ENCODE measurements at places on chromosomes 16 and 17.

DNA sequence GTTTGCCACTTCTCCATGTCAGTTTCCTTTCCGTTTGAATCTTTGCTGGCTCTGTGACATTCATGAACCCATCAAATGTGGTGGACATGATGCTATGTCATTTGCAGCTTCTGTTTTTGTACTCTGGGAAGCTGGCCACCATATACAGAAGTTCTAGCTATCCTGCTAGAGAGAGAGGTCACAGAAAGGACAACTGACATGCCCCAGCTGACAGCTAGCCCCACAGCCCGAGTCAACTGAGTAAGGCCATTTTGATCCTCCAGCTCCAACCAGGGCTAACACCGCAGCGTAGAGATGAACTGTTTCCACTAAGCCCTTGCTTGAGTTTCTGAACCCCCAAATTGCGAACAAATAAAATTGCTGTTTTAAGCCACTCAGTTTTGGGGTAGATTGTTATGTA lies 33.8 kb downstream of the CCDC42 start:
- no peak for DNase-seq

DNA sequence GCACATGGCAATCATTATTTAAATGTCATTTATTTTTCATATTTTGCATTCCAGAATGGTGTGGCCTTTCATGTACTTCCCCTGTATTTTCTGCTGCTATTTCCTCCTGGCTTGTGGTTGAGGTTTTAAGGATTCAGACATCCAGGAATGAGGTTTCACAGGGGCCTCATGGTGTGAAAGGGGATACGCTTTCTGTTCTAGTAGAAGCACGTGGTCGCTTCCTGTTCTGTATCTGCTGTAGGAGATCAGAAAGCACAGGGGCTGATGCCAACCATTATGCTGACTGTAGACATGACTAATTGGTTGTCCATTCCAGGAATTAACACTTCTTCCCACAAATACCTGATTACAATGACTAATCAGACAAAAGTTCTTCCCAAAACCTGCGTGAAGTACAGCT lies 405.9 kb downstream of the SHISA9 start:
- peak; percentile 94 for DNase-seq

GRCh38 chr16:15592324-15592723 lies 50.6 kb downstream of the MARF1 start:
- DNase-seq, result no peak

DNA sequence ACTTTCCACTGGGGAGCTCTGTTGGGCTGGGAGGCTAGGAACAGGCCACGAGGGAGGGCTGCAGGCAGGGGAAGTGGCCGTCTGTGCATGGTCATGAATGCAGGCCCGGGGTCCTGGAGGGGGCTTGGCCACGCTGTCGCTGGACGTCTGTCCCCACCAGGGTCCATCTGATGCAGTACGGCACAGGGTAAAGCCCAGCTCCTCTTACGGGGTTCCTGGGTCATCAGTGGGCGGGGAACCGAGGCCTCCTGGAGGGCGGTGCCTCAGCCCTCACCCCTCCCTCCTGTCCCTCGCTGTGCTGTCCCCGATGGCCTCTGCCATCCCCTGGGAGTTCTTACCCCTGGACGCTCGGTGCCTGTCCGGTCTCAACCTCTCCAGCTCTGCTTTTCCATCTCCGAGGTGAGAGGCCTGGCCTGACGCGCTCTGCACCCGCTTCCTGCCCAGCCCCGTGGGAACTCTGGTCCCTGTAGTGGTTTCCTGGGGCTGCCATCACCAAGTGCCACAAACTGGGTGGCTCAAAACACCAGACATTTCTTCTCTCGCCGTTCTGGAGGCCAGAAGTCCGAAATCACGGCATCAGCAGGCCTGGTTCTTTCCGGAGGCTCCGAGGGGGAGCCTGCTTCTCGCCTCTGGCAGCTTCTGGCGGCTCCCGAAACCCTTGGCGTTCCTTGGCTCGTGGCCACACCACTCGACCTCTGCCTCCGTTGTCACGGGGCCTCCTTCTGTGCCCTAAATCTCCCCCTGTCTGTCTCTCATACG lies 182.8 kb downstream of the SEC14L1 start:
- peak; percentile 69 for DNase-seq

DNA sequence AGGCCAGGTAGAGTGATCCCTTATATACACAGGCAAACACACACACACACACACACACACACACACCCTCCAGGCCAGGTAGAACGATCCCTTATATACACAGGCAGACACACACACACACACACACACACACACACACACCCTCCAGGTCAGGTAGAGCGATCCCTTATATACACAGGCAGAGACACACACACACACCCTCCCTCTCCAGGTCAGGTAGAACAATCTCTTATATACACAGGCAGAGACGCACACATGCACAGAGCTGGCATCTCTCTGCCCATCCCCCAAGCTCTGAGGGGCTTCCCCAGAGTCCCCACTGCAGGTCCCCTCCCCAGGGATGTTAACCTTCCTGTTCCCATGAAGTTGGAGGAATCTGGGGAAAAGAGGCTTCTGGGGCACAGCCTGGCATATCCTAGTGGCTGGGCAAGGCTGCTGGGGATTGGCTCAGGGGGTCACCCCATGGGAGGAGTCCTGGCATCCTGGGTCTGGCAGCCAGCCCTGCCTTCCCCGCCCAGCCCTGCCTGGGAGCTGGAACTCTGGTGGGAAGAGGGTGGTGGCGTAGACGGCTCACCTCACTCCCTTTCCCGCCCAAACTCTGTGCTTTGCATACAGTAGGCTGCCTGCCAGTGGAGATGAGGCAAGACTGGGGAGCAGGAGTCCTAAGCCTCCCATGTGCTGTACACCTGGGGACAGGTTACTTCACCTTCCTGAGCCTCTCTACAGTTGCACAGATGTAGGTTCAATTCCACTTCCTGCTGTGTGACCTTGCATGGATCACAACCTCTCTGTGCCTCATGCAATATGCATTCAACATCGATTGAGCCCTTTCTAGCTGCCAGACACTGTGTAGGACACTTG lies 41.8 kb downstream of the TEKT5 start:
- no peak for DNase-seq

DNA sequence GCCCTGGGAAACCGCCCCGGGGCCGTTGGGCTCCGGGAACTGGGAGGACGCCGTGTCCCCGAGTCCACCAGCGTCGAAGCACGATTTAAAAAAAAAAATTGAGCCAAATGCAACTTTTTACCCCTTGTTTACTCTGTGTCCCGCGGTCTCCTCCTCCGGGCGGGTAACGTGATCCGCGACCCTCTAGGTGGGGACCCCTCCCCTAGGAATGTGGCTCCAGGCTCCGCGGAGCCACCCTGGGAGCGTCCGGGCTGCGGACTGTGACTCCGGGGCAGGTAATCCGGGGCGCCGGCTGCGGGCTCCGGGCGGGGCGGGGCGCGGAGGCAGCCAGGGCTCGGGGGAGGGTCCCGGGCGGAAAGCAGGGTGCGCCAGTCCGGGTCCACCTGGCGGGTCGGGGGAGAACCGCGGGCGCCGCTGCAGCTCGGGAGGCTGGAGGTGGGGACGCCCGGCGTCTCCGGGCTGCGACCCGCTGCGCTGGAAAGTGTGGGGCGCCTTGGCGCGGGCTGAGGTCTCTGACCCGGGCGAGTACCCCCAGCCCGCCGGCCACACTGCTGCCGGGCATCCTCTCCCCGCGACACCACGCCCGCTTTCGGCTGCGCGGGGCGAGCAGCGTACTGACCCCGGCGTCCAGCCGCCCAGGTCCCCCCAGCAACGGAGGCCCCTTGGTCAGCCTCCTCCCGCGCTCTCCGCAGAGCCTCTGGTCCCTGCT lies 852 bp upstream of the HELZ start:
- no peak for DNase-seq

GRCh38 chr16:84570739-84571403 lies 47.0 kb downstream of the COTL1 start:
- DNase-seq, result no peak

DNA sequence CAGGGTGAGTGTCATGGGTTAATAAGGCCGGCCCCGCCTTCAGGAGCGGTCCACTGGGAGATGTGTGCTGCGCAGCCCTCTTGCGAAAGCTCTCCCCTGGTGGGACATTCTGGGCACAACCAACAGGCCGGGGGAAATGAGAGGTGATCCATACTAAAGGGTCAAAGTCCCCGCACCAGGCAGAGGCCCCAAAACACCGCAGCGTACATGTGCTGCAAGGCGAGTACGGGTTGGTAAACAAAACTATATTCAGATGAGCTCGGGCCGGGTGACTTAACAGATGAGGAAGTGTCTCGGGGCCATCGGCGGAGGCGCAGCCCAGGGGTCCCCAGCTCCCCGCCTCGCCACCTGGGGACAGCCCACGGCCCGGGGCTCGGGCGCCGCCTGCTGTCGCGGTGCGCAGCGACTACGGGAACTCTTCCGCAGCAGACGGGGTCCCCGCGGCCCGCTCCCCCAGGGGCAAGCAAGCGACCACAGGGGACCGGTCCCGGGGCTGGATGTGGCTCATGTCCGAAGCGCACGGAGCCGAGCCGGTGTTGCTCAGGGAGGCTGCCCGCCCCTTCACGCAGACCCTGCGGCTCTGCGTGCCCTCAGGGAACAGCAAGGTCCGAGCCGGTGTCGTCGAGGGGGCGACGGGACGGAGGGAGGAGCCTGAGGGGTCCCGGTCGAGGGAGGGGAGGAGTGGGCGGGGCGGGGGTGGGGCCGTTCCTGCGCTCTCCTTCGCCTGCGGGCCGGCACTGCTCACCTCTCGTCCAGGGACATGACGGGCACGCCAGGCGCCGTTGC lies at the start of gene RAB37:
TSS of gene RAB37 (plus strand) at position 744 of the 786 bp plus-strand sequence. CDS start at position 761, 17 bp downstream.
- DNase-seq, result no peak

GRCh38 chr17:69111794-69112193 lies 29.9 kb downstream of the ABCA6 start:
- no peak for DNase-seq

GRCh38 chr17:76982408-76983074 lies 114.3 kb downstream of the MGAT5B start:
- DNase-seq, result no peak

DNA sequence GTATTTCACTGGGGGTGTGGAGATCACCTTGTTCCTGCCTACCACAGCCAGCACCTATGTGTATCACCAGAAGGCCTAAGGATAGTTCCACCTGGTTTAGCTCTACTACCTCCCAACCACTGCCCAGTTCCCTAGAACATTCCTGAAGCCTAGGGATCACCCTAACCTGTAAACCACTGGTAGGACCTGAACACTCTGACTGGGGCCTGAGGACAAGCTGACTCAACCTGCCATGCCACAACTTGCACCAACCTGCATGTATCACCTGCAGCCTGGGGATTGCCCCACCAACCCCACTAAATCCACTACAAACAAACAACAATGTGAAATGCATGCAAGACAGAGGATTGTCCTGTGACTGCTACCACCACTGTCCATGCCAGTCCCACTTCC lies 128.1 kb downstream of the KIF2B start:
- DNase-seq, result no peak

GRCh38 chr17:11612956-11613355 lies 14.7 kb downstream of the DNAH9 start:
- no peak for DNase-seq

- DNase-seq, result peak; percentile 45
Measured at GRCh38 chr16:48536614-48537200, 73.3 kb downstream of the N4BP1 start.

GRCh38 chr16:2252806-2253148 lies 1.4 kb upstream of the ECI1 start:
- no peak for DNase-seq

GRCh38 chr17:67353929-67354574 lies 12.3 kb downstream of the PSMD12 start:
- no peak for DNase-seq

DNA sequence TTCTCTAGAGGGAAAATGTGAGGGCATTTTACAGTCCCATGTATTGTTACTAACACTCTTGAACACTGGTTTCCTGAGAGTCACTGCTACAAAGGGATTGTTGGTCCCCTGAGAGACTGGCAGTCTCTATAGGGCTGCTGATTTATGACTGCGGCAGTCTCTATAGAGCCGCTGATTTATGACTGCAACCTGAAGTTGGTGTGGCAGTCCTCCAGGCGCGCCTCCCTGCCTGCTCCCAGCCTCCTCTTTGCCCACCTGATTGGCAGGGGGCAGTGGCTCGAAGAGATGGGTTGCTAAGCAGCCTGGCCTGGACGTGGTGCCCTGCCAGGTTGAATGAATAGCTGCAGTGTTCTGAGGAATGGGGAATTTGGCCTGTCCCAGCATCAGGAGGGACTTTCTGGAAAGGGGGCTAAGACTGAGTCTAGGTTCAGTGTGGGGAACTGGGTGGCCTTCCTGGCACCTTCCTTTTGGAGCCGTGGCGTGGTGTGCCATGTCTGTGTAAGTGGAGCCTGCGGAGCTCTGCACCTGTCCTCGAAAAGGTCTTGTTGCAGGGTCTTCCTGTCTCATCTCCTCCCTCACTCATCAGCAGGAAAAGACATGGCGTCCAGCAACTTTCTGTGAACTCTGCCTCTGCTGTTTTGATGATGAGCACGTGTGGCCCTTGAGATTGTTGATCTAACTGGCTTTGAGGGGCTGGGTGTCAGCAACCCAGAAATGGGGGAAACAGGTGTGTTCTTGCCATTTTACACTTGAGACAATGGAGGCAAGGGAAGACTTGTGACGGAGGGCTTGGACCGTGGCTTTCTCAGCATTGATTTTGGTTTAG lies 24.9 kb downstream of the SAP30BP start:
- no peak for DNase-seq

DNA sequence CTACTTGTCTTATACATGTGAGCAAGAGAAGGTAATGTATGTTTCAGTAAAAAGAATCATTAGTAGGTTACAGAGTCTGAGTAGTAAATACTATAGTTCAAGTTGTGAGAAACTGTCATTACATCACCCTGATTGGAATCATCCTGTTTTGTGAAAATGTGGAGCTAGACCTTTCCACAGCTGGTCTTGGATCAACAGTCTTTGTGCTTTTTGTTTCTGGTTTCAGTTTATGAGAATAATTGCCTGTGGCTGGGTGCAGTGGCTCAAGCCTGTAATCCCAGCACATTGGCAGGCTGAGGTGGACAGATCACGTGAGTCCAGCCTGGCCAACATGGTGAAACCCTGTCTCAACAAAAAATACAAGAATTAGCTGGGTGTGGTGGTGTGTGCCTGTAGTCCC lies 19.7 kb upstream of the SHISA9 start:
- peak; percentile 59 for DNase-seq

- DNase-seq, result peak; percentile 80
Measured at GRCh38 chr17:5785338-5785737, 201.0 kb upstream of the NLRP1 start.

DNA sequence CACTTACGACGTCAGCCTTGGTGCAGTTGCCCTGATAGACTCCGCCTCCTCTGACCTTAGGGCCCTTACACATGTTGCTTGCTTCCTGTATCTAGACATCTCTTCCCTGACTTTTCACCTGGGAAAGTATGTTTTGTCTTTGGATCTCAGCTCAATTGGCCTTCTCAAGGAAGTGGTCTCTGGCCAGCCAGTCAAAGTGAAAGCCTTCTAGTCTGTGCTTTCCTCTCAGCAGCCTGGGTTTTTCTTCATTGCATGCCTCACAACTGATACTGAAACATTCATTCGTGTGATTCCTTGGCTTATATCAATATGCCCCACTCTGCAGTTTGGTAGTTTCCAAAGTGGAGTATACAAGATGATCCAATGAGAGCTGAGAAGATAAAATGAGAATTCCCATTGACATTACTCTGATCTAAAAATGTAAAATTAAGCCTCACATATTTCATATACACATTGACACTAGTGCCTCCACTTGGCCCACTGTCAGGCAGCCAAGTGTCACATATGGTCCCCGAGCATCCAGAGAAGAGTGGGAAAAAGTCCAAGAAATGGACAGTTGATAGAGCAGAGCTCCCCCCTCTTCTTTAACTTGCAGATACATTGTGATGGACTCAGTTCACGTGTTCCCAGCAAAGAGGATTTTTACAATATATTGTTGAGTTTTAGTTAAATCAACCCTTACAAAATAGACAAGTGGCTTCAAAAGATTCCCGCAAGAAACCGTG lies 371.2 kb upstream of the ASIC2 start:
- DNase-seq, result no peak
